ENCODE measurements at places on chromosomes 2 and 18.

DNA sequence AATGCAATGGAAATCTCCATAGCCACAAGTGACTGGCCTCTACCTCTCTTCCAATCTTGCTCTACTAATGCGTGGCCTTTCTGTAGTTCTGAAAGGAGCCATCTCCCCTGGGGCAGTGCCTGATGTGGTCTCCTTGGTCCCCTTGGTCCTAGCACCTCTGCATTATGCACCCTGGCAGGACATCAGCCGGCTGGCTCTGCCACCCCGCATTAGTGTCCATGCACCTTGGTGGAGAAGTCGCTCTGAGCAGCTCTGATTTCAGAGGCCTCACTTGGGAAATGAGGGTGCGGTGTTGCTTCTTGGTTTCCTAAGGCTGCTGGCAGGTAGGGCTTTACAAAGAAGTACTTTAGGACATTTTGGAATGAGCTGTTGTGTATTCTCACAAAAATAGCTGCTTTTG, 317.9 kb downstream of the GBX2 start:
- no peak overlapping the region for H3K27ac ChIP-seq
- no peak for DNase-seq
- no peaks in the 10 kb centered on the region for H3K36me3 ChIP-seq

GRCh38 chr2:80499095-80499494, 194.5 kb upstream of the LRRTM1 start:
- no peaks in the 10 kb centered on the region for H3K36me3 ChIP-seq
- no peak overlapping the region for H3K27ac ChIP-seq
- peak; percentile 33 for DNase-seq
- H3K4me1 ChIP-seq = peaks cover 8% of the 10 kb centered on the region

- no peaks in the 10 kb centered on the region for H3K27me3 ChIP-seq
- DNase-seq = no peak
- no peaks in the 10 kb centered on the region for H3K36me3 ChIP-seq
- H3K4me1 ChIP-seq = no peaks in the 10 kb centered on the region
Observed at GRCh38 chr2:71669058-71669456, 215.7 kb downstream of the DYSF start.

DNA sequence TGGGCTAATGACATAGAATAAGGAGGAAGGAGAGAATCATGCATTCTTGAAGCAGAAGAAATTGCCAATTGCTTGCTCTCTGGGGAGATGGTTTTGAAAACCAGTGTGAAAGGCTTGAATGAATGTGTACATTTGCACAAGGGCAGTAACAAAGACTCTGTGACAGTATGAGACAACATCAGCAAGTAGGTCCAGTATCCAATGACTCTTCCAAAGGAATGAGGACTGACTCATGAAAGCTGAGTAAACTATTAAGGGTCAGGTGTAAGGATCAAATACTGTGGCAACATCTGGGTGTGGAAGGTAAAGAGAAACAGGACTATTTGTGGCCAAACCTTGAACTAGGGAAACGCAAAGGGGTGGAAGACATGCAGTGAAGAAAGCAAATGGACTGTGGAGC, 886.0 kb upstream of the CHAC2 start:
- no peak overlapping the region for H3K27ac ChIP-seq
- no peaks in the 10 kb centered on the region for H3K27me3 ChIP-seq
- no peaks in the 10 kb centered on the region for H3K4me1 ChIP-seq
- DNase-seq = no peak

DNA sequence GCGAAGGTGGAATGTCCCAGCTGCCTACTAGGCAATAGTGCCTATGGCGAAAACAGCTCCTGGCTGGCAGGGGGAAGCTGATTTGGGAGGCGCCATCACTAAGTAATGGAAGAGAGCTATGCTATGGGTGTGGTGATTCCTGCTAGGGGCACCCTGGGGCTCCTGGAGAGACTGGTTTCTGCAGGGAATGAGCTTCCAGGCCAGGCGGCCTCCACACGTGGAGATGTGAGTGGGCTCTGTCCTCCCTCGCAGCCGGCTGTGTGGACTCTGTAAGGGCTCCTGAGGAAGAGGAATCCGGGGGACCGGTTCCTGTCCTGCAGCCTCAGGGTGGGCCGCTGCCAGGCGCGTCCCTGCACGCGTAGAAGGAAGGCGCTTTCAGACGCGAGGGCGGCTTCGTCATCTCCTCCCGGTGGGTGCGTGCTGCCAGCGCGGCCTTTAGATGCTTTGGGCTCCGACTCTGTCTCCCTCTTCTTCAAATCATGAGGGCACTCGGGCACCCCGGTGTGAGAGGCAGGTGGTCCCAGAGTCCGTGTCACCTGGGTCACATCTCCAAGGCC, 55.5 kb upstream of the ANKRD62 start:
- H3K27ac ChIP-seq = no peak overlapping the region
- no peaks in the 10 kb centered on the region for H3K27me3 ChIP-seq
- H3K36me3 ChIP-seq = no peaks in the 10 kb centered on the region
- peak overlapping the region; percentile 76 for H3K4me3 ChIP-seq

DNA sequence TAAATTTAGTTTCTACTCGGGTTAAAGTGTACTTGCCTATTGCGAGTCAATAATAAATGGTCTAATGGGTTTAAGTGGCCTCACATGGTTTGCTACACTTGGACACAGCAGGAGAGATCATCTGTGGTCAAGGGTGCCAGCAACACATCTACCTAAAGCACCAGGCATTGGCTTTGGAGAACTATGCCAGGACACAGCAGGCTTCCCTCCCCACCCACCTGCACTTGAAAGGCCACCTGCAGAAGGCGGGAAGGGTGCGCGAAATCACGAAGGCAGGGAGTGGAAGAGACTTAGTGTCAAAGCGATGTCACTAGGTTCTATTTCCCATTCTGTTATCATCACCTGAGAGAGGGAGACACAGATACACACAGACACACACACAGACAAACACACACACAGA, 44.5 kb downstream of the MYT1L start:
- H3K36me3 ChIP-seq = no peaks in the 10 kb centered on the region
- DNase-seq = no peak
- no peaks in the 10 kb centered on the region for H3K27me3 ChIP-seq

- no peaks in the 10 kb centered on the region for H3K27me3 ChIP-seq
- H3K4me3 ChIP-seq = no peak overlapping the region
- peaks cover 32% of the 10 kb centered on the region for H3K4me1 ChIP-seq
- no peak for DNase-seq
Observed at GRCh38 chr2:134216152-134216829, 37.6 kb upstream of the MGAT5 start.

DNA sequence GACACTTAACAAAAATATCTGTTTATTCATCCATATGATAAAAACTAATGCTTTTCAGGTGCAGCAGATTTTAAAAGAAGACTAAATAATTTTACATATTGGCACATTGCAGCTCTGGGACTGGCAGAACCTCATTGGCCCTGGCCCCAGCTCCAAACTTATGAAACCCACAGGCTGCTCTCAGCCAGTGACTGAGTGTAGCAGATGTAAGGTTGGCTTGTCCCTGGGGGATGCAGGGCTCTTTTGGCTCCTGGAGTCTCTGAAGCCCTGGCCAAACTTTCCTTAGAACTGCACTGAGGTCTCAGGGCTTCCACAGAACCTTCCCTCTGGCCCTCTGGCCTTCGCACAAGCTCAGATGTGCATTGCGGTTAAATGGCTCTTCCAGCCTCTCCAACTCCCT, 725.0 kb upstream of the SOX11 start:
- no peak overlapping the region for H3K4me3 ChIP-seq
- DNase-seq = no peak
- no peaks in the 10 kb centered on the region for H3K36me3 ChIP-seq
- H3K27me3 ChIP-seq = no peaks in the 10 kb centered on the region
- H3K4me1 ChIP-seq = no peaks in the 10 kb centered on the region

- no peaks in the 10 kb centered on the region for H3K4me1 ChIP-seq
- no peak for DNase-seq
- H3K27ac ChIP-seq = no peak overlapping the region
- no peaks in the 10 kb centered on the region for H3K27me3 ChIP-seq
- no peak overlapping the region for H3K4me3 ChIP-seq
- H3K36me3 ChIP-seq = no peaks in the 10 kb centered on the region
Observed at GRCh38 chr2:45919711-45920111, 268.2 kb downstream of the PRKCE start.

DNA sequence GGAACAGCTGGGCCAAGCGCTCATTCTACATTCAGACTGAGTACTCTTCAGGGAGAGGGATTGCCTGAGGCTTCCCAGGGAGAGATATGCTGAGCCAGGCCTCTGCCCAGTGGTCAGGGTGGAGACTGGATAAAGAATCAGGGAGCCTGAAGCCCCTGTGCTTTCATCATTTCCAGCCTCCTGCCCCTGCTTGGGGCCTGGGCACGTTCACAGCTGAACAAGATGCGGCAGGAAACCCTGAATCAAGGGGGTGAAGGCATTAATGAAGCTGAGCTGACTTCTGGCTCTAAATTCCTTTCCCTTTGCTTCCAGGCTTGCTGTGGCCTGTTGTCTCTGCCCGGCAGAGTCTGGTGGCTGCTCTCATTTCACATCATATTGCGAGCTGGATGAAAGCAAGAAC, 35.0 kb downstream of the RPL37A start:
- no peaks in the 10 kb centered on the region for H3K27me3 ChIP-seq
- no peaks in the 10 kb centered on the region for H3K4me1 ChIP-seq
- no peak overlapping the region for H3K27ac ChIP-seq
- no peak for DNase-seq
- H3K36me3 ChIP-seq = no peaks in the 10 kb centered on the region

- H3K4me1 ChIP-seq = no peaks in the 10 kb centered on the region
- H3K27me3 ChIP-seq = no peaks in the 10 kb centered on the region
- no peaks in the 10 kb centered on the region for H3K36me3 ChIP-seq
- DNase-seq = no peak
- H3K27ac ChIP-seq = no peak overlapping the region
- no peak overlapping the region for H3K4me3 ChIP-seq
Observed at GRCh38 chr2:112181571-112182290, 43.5 kb downstream of the FBLN7 start.

GRCh38 chr2:202635428-202636212, 851 bp downstream of the FAM117B start:
- peak overlapping the region; percentile 26 for H3K27ac ChIP-seq
- H3K4me3 ChIP-seq = peak overlapping the region; percentile 76
- H3K27me3 ChIP-seq = no peaks in the 10 kb centered on the region
- peaks cover 6% of the 10 kb centered on the region for H3K4me1 ChIP-seq
- no peaks in the 10 kb centered on the region for H3K36me3 ChIP-seq

- H3K27ac ChIP-seq = no peak overlapping the region
- H3K4me3 ChIP-seq = no peak overlapping the region
- no peak for DNase-seq
- H3K27me3 ChIP-seq = no peaks in the 10 kb centered on the region
- no peaks in the 10 kb centered on the region for H3K4me1 ChIP-seq
Observed at GRCh38 chr2:143528021-143528420, 398.8 kb downstream of the ARHGAP15 start.

GRCh38 chr2:12764849-12765605, 48.3 kb downstream of the TRIB2 start:
- H3K4me3 ChIP-seq = no peak overlapping the region
- no peaks in the 10 kb centered on the region for H3K4me1 ChIP-seq
- no peak for DNase-seq
- no peaks in the 10 kb centered on the region for H3K27me3 ChIP-seq
- H3K36me3 ChIP-seq = no peaks in the 10 kb centered on the region

DNA sequence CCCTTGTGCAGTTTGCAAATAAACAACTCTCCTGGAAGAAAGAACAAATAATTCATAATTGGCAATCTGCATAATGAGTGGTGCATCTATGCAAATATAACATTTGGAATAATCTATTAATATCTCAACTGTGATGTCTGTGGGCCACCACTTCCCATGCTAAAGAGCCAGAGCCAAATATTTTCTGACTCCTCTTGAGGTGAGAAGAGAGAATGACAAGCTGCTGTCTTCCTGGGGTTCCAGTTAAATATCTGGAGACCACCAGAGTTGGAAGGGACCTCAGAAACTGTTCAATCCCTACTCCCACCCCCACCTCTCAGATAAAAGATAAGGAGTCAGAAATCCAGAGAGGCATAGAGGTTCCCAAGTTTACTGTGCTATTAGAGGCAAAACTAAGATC, 241.0 kb upstream of the SLC14A2 start:
- no peak overlapping the region for H3K4me3 ChIP-seq
- no peaks in the 10 kb centered on the region for H3K36me3 ChIP-seq
- H3K27ac ChIP-seq = no peak overlapping the region
- DNase-seq = no peak
- H3K4me1 ChIP-seq = no peaks in the 10 kb centered on the region

- H3K27ac ChIP-seq = no peak overlapping the region
- no peaks in the 10 kb centered on the region for H3K4me1 ChIP-seq
- no peak overlapping the region for H3K4me3 ChIP-seq
- no peaks in the 10 kb centered on the region for H3K36me3 ChIP-seq
Observed at GRCh38 chr2:169034256-169034655, 3.1 kb upstream of the ABCB11 start.

DNA sequence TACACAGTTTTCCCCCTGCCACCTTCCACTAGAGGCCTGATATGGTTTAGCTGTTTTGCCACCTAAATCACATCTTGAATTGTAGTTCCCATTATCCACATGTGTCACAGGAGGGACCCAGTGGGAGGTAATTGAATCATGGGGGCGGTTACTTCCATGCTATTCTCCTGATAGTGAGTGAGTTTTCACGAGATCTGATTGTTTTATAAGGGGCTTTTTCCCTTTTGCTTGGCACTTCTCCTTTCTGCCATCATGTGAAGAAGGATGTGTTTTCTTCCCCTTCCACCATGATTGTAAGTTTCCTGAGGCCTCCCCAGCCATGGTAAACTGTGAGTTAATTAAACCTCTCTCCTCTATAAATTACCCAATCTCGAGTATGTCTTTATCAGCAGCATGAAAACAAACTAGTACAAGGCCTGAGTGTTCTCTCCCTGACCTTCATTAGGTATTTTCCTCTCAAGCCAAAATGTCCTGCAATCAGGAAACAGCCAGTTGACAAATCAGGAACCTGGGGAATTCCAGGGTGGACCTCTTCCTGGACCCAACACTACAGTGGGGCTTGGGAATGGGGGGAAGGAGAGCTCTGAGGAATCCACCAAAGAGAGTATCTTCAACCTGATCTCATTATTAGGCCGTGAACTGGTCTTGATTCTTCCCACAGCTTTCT, 129.9 kb downstream of the TXNL1 start:
- H3K4me3 ChIP-seq = no peak overlapping the region
- H3K27ac ChIP-seq = no peak overlapping the region
- no peak for DNase-seq
- no peaks in the 10 kb centered on the region for H3K27me3 ChIP-seq
- no peaks in the 10 kb centered on the region for H3K36me3 ChIP-seq

DNA sequence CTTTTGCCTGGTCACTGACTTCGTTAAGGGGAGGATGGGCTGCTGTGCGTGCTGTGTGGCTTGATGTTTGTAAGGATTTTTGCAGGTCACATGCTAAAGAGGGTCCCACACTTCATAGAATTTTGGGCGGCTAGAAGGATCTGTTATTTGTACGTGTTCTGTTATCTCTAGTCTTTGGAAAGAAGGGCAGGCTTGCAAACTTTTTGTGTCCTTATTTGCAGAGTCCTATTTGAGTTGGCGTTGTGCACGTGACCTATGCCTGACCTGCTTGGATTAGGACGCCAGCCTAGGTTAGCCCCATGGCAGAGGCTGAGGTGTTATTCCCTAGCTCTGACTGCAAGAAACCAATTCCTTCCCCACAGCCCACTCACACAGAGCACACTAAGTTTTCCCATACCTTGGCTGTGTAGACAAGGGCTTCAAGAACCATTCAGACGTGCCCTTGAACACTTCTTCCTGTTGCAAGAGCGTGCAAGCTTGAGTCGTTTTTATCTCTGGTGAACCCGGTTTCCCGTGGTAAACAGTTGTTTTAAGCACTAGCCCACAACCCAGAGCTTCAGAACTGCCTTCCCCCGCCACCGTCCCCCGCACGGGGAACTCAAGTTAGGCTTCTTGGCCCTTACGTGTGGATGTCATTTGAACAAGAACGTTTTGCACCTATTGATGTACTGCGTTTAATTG, 94.6 kb downstream of the LDLRAD4 start:
- DNase-seq = no peak
- no peaks in the 10 kb centered on the region for H3K27me3 ChIP-seq
- H3K4me3 ChIP-seq = no peak overlapping the region
- H3K27ac ChIP-seq = no peak overlapping the region
- H3K4me1 ChIP-seq = no peaks in the 10 kb centered on the region
- H3K36me3 ChIP-seq = no peaks in the 10 kb centered on the region

Data from MM.1S (cell line).